Gastrocnemius medialis (tissue), 4 donors: ENCODE measurements at places on chromosomes 1 and 21. TPM values are rescaled to one million over a fixed set of nuclear protein-coding genes. Genes with fewer than 3 reads are reported as not detected.

GRCh38 chr21:17491716-17492414, 21.0 kb upstream of the CXADR start:
- no peaks in the 10 kb centered on the region for H3K4me1 ChIP-seq
- no peak overlapping the region for H3K27ac ChIP-seq

GRCh38 chr21:20802201-20802600, 196.0 kb upstream of the NCAM2 start:
- H3K4me1 ChIP-seq: no peaks in the 10 kb centered on the region
- H3K27me3 ChIP-seq: no peaks in the 10 kb centered on the region
- H3K4me3 ChIP-seq: no peak overlapping the region
- H3K36me3 ChIP-seq: no peaks in the 10 kb centered on the region
- no peak overlapping the region for H3K27ac ChIP-seq

The CCDC185 gene
- not detected for total RNA-seq

The VANGL2 gene
- 0.78 TPM for total RNA-seq

- no peak overlapping the region for H3K27ac ChIP-seq
- no peaks in the 10 kb centered on the region for H3K4me1 ChIP-seq
- H3K4me3 ChIP-seq: no peak overlapping the region
- H3K36me3 ChIP-seq: no peaks in the 10 kb centered on the region
- H3K27me3 ChIP-seq: no peaks in the 10 kb centered on the region
Observed at GRCh38 chr1:160707236-160708064, 4.2 kb downstream of the CD48 start.

The CCDC24 gene
- 0.78 TPM for total RNA-seq

DNA sequence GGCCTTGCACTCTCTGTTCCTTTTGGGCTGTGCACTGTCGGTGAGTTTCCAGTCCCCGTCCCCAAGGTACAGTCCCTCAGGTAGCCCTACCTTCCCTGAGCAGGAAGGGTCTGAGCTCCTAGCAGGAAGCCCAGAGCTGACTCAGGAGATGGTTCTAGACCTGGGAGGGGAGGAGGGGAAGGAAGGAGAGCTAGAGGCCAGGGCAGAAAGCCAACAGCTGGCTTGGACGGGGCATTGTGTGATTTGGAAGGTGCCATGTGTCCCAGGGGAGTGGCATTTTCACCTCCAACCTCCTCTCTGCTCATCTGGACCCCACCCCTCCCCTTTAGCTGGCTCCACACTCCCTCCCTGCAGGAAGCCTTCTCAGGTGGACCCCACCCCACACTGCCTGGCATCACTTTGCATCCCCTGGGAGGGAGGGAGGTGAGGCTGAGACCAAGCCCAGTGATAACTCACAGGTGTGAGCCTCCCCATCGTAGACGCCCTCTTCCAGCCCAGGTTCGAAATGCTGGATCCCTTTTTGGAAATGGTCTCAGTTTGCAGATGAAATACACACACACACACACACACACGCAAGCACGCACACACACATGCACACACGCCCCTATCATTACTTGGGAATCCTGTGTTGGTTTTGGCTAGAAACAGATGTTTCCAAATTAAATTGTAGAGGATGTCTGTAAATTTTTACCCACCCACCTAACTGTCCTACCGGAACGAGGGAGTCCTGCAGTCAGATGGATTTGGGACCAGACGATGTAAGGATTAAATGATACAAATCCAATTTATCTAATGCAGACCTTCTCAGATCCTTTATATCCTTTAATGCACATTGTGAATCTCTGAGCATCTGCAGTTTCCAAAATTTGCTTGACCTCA, 19.7 kb upstream of the IFNLR1 start:
- H3K4me3 ChIP-seq: no peak overlapping the region
- H3K27me3 ChIP-seq: peaks cover 8% of the 10 kb centered on the region
- no peaks in the 10 kb centered on the region for H3K4me1 ChIP-seq
- no peak overlapping the region for H3K27ac ChIP-seq
- H3K36me3 ChIP-seq: no peaks in the 10 kb centered on the region
- no peak for DNase-seq

DNA sequence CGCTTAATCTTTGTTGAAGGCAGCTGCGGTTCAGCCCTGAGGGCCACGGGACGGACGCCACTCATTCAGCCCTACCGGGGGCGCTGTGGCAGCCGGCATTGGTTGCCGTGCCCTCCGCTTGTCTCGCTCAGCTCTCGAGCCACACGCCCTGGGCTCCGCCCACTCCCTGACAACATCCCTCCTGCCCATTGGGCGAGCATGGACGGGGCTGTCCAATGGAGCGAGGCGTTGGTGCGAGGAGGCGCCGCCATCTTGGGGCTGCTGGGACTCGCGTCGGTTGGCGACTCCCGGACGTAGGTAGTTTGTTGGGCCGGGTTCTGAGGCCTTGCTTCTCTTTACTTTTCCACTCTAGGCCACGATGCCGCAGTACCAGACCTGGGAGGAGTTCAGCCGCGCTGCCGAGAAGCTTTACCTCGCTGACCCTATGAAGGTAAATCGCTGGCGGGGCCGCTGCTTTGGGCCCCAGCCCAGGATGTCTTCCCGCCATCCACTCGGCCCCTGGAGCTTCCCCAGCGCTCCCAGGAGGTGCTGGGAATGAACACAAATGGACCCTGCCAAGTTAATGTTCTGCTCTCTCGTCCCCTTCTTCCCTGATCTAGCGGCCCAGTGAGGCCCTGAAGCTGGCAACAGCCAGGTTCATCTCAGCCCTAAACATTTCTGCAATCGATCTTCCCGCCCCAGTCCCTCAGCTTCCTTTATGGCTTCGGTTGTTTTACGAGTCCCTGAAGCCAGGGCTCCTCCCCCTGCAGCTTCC, at the start of gene SRP9:
Gene SRP9 (plus strand): TSS at position 244 of the 754 bp plus-strand sequence. CDS start 115 bp downstream, at position 359.
- peak within 1 kb of the TSS; percentile 95 for H3K27ac ChIP-seq
- H3K36me3 ChIP-seq: no peaks in the 10 kb centered on the region
- DNase-seq: peak; percentile 99

DNA sequence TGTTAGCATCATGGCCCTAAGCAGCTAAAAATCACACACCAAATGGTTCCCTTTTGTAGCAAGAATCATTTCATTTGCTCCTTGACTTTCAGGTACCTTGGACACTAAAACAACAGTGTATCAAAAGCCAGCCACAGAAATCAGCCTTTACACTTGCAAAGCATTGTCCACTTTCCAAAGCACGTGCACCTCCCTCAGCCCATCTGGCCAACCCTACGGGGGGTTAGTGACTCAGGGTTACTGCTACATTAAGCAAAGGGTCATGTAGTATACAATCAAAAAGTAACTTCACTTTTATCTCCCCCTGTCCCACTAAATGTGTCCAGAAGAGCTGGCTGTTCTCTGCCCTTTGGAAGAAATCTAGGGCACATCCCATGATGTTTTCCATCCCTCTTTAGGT, 149.7 kb downstream of the HIVEP3 start:
- H3K36me3 ChIP-seq: no peaks in the 10 kb centered on the region
- H3K27ac ChIP-seq: no peak overlapping the region
- peaks cover 25% of the 10 kb centered on the region for H3K4me1 ChIP-seq

The ZNF593OS gene
- not detected for total RNA-seq
